Neural crest cell (in vitro differentiated cells): ENCODE measurements at places on chromosomes 1 and 21. TPM values are rescaled to one million over a fixed set of nuclear protein-coding genes. Genes with fewer than 3 reads are reported as not detected.
A peak's percentile ranks its signal among the peaks of the same experiment; 100 is the strongest.

- peaks cover 21% of the 10 kb centered on the region for H3K4me1 ChIP-seq
- H3K27ac ChIP-seq = no peak overlapping the region
- peaks cover 61% of the 10 kb centered on the region for H3K27me3 ChIP-seq
- no peaks in the 10 kb centered on the region for H3K36me3 ChIP-seq
Observed at GRCh38 chr1:9691691-9692090, 40.2 kb downstream of the PIK3CD start.

GRCh38 chr1:160726498-160727315 is 12.3 kb upstream of the SLAMF7 start:
- H3K4me1 ChIP-seq = no peaks in the 10 kb centered on the region
- no peak overlapping the region for H3K27ac ChIP-seq
- no peaks in the 10 kb centered on the region for H3K36me3 ChIP-seq
- H3K4me3 ChIP-seq = no peak overlapping the region

- no peaks in the 10 kb centered on the region for H3K27me3 ChIP-seq
- DNase-seq = no peak
- peaks cover 14% of the 10 kb centered on the region for H3K4me1 ChIP-seq
Observed at GRCh38 chr21:21973806-21974205, 975.6 kb downstream of the NCAM2 start.

GRCh38 chr1:46490406-46490655 is 695 bp downstream of the DMBX1 start:
- H3K27ac ChIP-seq = no peak overlapping the region
- peaks cover 16% of the 10 kb centered on the region for H3K4me1 ChIP-seq
- peaks cover 98% of the 10 kb centered on the region for H3K27me3 ChIP-seq
- no peak overlapping the region for H3K4me3 ChIP-seq
- no peak for DNase-seq
- peaks cover 2% of the 10 kb centered on the region for H3K36me3 ChIP-seq

DNA sequence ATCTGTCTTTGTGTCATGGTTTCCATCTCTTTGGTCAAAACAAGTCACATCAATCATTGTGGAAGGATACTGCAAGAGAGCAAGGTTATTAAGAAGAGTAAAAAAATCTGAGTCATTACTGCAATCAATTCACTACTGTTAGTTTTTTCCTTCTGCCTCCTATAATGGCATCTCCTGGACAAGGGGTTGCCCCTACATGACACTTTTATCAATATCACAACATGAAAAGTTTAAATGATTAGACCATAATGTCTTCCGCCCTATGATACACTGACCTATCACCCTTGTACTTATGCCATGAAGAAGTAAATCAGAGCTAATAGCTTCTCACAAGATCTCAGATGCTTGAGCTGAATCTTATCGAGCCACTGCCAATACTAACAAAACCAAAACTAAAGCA is 223.9 kb downstream of the KCNK2 start:
- H3K4me1 ChIP-seq = peaks cover 8% of the 10 kb centered on the region
- no peak for DNase-seq
- no peak overlapping the region for H3K4me3 ChIP-seq
- no peak overlapping the region for H3K27ac ChIP-seq

Gene CLIC6
- total RNA-seq = 0.19 and 0.25 TPM in 2 replicates

GRCh38 chr1:63818567-63819325 is 44.9 kb downstream of the ROR1 start:
- H3K4me3 ChIP-seq = no peak overlapping the region
- no peak overlapping the region for H3K27ac ChIP-seq
- H3K27me3 ChIP-seq = no peaks in the 10 kb centered on the region
- peaks cover 10% of the 10 kb centered on the region for H3K4me1 ChIP-seq
- DNase-seq = no peak

Gene NLRP3
- 0.07 TPM in 2 replicates for total RNA-seq

Gene RGS8
- 1.8 and 2.4 TPM in 2 replicates for total RNA-seq

DNA sequence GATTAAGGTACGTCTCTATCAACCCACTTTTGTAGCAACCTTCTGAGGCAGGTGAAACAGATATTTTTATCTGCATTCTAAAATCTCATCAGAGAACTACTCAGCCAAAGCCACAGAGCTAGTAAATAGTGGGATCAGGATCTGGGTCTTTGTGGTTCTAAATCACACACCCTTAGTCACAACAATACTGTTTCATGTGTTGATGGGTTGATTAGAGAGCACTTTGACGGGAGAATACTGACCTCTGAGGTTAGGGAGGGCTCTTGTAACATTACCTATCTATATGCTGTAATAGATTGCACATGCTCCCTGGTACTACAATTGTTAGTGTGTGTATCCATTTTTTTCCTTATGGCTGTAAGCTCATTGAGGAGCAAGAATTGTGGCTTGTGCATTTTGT is 45.5 kb upstream of the CCDC190 start:
- H3K4me3 ChIP-seq = no peak overlapping the region
- no peaks in the 10 kb centered on the region for H3K4me1 ChIP-seq
- no peaks in the 10 kb centered on the region for H3K36me3 ChIP-seq
- no peak overlapping the region for H3K27ac ChIP-seq

Gene CYP4A11
- not detected in 2 replicates for total RNA-seq

Gene CASQ2
- 0.11 and 0.12 TPM in 2 replicates for total RNA-seq

- H3K27ac ChIP-seq = no peak overlapping the region
- H3K27me3 ChIP-seq = no peaks in the 10 kb centered on the region
- peaks cover 9% of the 10 kb centered on the region for H3K4me1 ChIP-seq
- H3K4me3 ChIP-seq = no peak overlapping the region
- no peak for DNase-seq
- no peaks in the 10 kb centered on the region for H3K36me3 ChIP-seq
Observed at GRCh38 chr1:16958475-16958874, 21.9 kb downstream of the MFAP2 start.

Gene F5
- not detected in 2 replicates for total RNA-seq

DNA sequence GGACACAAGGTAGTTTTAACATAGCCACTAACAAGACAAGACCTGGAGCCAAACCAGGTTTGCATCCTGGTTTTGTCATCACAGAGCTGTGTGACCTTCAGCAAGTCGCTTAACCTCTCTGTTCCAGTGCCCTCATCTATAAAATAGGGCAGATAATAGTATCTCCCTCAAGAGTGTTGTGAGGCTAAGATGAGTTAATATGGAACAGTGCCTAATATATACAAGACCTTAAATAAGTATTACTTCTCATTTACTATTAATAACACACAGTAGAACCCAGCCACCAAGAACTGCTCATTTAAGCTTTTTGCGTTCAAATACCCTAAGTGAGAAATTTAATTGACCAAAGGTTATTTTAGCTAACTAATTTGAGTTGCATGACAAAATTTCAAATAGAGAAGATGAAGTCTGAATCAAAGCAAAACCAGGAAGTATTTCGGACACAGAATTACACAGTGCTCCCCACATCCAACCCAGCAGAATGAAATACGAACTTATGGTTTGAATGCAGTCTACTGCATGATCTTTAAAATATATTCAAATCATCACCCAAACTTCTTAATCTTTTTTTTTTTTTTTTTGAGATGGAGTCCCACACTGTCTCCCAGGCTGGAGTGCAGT is 123.9 kb upstream of the KRTAP19-8 start:
- DNase-seq = no peak
- peaks cover 39% of the 10 kb centered on the region for H3K4me1 ChIP-seq
- no peak overlapping the region for H3K27ac ChIP-seq
- H3K4me3 ChIP-seq = no peak overlapping the region
- no peaks in the 10 kb centered on the region for H3K27me3 ChIP-seq

Gene CAMK1G
- total RNA-seq = 1.1 and 1.8 TPM in 2 replicates

- DNase-seq = no peak
- no peaks in the 10 kb centered on the region for H3K36me3 ChIP-seq
- H3K27ac ChIP-seq = peak overlapping the region; percentile 87
- H3K4me1 ChIP-seq = peaks cover 31% of the 10 kb centered on the region
- no peaks in the 10 kb centered on the region for H3K27me3 ChIP-seq
- H3K4me3 ChIP-seq = no peak overlapping the region
Observed at GRCh38 chr1:27138368-27138767, 16.6 kb downstream of the SLC9A1 start.

DNA sequence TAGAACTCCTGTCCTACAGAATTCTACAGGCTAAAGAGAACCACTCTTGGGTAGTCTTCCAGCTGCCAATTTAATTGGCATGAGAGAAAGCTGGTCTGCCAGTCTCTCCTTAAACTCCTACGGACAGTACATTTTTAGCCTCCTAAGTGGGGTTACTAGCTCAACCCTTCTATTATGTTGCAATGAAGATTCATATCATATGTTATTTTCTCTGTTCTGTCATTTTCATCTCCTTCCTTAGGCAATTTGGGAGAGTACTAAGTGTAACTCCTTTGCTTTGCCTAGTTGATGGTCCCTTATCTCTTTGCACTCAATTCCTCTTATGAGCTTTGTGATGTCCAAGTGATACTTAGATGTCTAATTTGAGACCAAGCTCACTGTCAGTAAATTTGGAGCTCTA is 14.0 kb downstream of the GNAT2 start:
- no peaks in the 10 kb centered on the region for H3K27me3 ChIP-seq
- no peak overlapping the region for H3K27ac ChIP-seq
- DNase-seq = no peak
- peaks cover 2% of the 10 kb centered on the region for H3K36me3 ChIP-seq
- H3K4me3 ChIP-seq = no peak overlapping the region

DNA sequence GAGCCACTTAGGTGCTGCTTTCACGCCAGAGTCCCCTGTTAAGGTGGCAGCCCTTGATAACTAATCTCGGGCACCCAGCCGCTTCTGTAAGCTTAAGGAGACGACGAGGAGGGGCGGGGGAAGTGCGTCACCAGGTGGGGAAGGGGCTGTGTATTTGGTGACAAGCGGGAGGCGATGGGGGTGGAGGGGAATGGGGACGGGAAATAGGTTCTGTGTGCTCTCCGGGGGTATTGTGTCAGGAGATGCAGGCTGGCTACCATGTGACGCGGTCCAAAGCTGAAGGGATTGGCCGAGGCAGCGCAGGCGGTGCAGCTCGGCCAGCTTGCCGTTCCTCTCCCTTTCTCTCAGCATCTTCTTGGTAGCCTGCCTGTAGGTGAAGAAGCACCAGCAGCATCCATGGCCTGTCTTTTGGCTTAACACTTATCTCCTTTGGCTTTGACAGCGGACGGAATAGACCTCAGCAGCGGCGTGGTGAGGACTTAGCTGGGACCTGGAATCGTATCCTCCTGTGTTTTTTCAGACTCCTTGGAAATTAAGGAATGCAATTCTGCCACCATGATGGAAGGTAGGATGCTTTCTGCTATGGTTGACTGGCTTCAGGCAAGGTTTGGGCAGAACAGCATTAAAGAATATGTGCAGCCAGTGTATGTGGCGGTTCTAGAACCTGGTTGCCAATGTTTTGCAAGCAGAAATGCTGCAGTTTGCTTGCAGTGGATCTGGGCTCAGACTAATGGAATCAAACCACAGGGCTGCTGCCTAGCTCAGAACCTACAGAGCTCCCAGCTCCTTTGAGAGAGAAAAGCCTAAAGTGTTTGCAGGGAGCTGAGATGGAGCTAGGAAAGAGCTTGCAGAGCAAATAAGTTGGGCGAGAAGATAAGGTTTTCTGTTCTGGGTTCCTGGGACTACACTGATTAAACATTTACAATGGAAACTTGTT is at the start of gene SGIP1:
Gene SGIP1 (plus strand): TSS at position 350 of the 937 bp plus-strand sequence. CDS start 206 bp downstream, at position 556.
- H3K27me3 ChIP-seq = peaks cover 31% of the 10 kb centered on the region
- peaks cover 16% of the 10 kb centered on the region for H3K4me1 ChIP-seq
- H3K36me3 ChIP-seq = no peaks in the 10 kb centered on the region
- H3K4me3 ChIP-seq = peak within 1 kb of the TSS; percentile 89
- peak within 1 kb of the TSS; percentile 66 for H3K27ac ChIP-seq

- peak overlapping the region; percentile 96 for H3K27ac ChIP-seq
- no peaks in the 10 kb centered on the region for H3K36me3 ChIP-seq
- DNase-seq = no peak
Observed at GRCh38 chr1:37945743-37946702, 830 bp downstream of the INPP5B start.

GRCh38 chr1:52534928-52535764 is 17.7 kb downstream of the TUT4 start:
- H3K36me3 ChIP-seq = peaks cover 30% of the 10 kb centered on the region
- DNase-seq = no peak
- H3K4me1 ChIP-seq = peaks cover 11% of the 10 kb centered on the region
- no peak overlapping the region for H3K27ac ChIP-seq
- H3K27me3 ChIP-seq = no peaks in the 10 kb centered on the region
- no peak overlapping the region for H3K4me3 ChIP-seq

GRCh38 chr1:183604038-183604808 is 14.0 kb upstream of the NCF2 start:
- H3K4me1 ChIP-seq = peaks cover 11% of the 10 kb centered on the region
- peak overlapping the region; percentile 19 for H3K27ac ChIP-seq
- no peak for DNase-seq

DNA sequence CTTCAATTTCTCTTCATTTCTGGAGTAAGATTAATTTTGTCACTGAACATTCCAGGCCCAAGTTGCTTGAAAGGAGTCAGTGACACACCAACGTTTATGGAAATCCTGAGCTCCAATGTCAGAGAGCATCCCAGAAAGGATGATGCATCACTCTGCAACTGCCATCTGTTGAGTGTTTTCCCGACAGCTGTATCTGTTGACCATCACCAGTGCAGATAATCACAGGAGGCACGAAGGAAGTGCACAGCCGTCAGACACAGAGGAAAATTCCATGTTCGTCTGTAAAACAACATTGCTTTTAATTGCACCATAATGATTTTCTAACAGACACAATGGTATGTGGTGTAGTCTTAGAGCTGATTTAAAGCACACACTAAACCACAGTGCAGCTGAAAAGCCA is 376.7 kb upstream of the ADGRL2 start:
- peak overlapping the region; percentile 58 for H3K27ac ChIP-seq
- peaks cover 63% of the 10 kb centered on the region for H3K4me1 ChIP-seq
- H3K36me3 ChIP-seq = no peaks in the 10 kb centered on the region
- no peak overlapping the region for H3K4me3 ChIP-seq
- no peaks in the 10 kb centered on the region for H3K27me3 ChIP-seq

DNA sequence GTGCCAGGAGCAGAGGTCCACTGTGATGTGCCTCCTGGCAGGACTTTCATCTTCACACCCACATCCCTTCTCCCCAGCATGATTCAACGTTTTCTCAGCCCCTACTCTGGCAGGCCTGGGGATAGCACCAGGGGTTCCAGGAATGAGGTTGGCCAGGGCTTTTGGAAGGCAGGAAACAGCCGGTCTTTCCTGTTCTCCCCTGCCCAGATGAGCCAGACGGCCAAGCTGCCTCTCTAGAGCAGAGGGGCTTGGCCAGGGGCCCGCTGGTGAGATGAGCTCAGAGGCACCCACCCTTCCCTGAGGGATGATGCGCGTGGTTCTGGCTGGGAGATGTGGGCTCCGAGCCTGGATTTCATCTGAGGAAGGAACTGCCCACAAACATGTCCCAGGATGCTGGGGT is 4.3 kb upstream of the MFAP2 start:
- H3K4me3 ChIP-seq = no peak overlapping the region
- H3K27me3 ChIP-seq = peaks cover 8% of the 10 kb centered on the region
- DNase-seq = no peak
